ENCODE measurements at places on chromosomes 12 and 14.

GRCh38 chr12:69901221-69901905 lies 76.3 kb downstream of the MYRFL start:
- no peak for DNase-seq

DNA sequence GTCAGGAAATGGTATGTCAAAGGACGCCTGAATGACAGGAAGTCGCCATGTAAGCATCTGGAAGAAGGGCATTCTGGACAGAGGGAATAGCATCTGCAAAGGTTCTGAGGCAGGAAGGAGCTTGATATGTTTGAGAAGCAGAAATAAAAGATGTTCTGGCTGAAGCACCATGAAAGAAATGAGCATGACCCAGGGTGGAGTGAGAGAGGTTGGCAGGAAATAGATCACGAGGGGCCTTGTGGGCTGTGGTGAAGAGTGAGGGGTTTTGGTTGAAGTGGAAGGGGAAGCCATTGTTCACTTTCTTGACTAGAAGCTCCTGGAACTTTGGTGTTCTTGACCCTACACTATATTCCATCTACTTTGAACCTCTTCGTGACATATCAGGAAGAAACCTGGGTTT lies 99.4 kb upstream of the PARP11 start:
- no peak for DNase-seq

- peak; percentile 9 for DNase-seq
These were observed 316.6 kb upstream of the RTL1 start for GRCh38 chr14:101219896-101220703.

GRCh38 chr12:25130741-25131188 lies 64.2 kb downstream of the DNAI7 start:
- no peak for DNase-seq

DNA sequence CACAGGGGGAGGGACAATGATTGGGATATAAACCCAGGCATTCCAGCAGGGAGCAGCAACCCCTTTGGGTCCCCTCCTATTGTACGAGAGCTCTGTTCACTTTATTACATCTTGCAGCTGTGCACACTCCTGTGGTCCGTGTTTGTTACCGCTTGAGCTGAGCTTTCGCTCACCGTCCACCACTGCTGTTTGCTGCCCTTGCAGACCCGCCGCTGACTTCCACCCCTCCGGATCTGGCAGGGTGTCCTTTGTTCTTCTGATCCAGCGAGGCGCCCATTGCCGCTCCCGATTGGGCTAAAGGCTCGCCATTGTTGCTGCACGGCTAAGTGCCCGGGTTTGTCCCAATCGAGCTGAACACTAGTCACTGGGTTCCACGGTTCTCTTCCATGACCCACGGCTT lies 64.1 kb downstream of the E2F7 start:
- no peak for DNase-seq

- DNase-seq = no peak
These were observed 54.8 kb downstream of the NT5DC3 start for GRCh38 chr12:103786201-103786600.

GRCh38 chr12:132353811-132354210 lies 24.4 kb upstream of the GALNT9 start:
- DNase-seq = no peak

DNA sequence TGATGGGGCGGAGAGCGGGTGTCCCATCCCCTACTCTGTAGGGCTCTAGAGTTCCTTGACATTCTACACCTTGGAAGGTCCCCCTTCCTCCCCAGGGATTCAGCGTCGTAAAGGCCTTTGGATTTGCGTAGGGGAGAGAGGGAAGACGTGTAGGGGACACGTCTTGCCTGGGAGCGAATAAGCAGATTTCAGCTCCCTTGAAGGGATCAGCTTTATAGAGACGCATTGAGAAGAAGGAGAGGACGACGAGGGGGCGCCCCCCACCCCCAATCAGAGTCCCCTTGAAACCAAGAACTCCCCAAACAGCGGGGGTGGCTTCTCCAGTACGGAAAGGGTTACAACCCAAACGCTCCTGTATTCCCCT lies 324 bp downstream of the CALCOCO1 start:
- DNase-seq = no peak

DNA sequence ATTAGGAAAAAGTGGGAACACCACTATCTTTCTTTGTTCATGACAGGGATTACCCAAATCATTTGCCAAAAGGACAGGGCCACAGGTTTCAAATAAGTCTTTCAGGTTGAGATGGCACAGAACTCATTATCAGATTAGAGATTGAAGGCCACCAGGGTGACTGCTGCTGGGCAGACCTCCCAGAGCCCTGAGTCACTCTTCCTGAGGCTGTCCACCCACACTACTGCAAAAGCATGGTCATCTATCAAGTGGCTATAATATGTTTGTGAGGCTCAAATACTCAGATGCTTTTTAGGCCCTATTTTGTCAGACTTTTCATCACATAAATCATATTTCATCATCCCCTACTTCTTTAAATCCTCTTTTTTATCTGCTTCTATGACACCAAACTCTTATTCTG lies 155.3 kb upstream of the CCDC196 start:
- no peak for DNase-seq
